ENCODE measurements at places on chromosomes 1 and 21.

- DNase-seq: no peak
Observed at GRCh38 chr1:2480236-2480985, 4.3 kb downstream of the PLCH2 start.

DNA sequence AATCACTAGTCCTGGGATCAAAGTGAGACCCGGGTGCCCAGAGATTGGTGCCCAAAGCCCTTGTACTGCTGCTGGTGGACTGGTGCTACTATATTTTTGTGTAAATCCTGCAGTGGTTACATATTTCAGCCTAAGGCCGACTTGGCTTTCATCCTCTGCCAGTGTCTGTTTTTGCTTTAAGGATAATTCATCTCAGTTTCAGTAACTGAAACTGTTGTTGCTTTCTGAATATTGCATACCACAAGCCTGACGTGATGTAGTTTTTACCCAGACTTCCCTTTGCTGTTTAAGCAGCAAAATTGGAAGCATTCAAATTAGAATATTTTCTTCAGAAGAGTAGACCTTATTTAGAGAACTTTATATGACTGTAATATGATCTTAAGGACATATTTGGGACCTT, 341.8 kb downstream of the RYR2 start:
- no peak for DNase-seq

DNA sequence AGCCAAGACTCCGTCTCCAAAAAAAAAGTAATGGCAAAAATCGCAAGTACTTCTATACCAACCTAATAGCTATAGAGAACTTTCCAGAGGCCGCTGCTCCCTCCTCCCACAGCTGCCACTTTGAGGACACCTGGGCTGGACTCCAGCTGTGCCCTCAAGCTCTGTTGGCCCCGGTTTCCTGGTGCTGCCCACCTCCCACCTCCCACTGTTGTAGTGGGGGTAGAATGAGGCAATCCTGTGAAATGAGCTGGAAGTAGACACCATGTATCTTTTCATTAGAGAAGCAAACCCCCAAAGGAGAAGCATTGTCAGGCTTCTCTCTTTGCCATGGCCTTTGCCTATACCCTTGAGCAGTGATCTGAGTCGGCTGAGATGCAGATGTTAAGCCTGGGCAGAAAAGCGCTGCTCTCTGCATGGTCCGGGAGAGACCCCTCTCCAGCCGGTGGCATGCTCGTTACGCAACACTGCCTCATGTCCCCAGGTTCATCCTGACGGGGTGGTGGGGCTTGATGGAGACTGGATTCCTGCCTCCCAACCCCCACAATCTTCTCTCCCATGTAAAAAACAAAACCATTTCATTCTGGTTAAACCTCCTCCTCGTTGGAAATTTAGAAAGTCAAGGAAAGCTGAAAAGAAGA, 39.7 kb downstream of the SIM2 start:
- no peak for DNase-seq

GRCh38 chr1:163305441-163305840, 16.3 kb upstream of the NUF2 start:
- no peak for DNase-seq

DNA sequence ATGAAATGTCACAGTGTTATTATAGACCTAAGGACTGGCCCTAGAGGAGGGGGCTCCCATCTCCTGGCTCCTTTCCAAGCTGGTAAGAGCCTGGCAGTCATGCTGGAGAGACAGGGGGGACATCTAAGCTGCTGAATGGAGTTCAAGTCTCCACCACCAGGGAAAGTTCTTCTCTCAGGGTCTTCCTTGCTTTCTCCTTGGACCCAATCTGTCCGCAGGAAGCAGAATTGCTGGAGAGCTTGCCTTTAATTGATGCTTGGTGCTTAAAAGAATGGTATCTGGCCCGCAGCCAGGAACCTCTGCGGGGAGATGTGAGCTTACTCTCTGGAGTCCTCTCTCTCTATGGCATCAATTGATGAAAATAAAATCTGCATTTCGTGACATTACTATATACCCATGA, 25.1 kb downstream of the IRF2BP2 start:
- no peak for DNase-seq

DNA sequence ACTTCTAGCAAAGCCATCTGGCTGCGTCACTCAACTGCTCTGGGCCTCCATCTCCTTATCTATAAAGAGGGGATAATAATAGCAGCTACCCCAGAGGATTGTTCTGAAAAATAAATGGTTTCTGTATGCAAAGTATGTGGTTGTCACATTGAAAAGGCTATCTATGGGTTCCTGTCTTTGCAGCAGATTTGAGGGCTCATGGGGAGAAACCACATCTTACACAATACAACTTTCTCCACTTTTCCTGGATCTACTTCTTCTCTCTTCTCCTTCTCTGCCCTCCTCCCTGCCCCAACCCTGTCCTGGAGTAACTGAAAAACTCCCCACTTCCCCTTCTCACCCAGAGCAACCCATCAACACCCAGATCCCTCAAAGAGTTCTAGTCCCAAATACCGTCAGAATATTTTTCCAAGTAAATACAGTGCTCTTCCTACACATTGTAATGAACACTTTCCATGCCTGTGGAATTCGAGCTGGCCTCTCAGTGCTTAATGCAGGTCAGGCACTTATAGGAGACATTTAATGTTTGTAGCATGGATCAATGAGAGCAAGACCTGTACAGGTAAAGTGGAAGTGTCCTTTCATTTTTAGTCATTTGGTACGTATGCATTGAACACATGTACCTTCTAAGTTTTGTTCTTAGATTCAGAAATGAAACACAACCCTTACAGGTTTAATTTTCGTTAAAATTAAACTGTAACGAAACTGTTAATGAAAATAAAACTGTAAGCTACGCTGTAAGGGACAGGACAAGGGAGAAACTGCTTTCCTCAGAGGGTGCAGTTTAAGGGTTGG, 131.9 kb downstream of the AK5 start:
- no peak for DNase-seq

DNA sequence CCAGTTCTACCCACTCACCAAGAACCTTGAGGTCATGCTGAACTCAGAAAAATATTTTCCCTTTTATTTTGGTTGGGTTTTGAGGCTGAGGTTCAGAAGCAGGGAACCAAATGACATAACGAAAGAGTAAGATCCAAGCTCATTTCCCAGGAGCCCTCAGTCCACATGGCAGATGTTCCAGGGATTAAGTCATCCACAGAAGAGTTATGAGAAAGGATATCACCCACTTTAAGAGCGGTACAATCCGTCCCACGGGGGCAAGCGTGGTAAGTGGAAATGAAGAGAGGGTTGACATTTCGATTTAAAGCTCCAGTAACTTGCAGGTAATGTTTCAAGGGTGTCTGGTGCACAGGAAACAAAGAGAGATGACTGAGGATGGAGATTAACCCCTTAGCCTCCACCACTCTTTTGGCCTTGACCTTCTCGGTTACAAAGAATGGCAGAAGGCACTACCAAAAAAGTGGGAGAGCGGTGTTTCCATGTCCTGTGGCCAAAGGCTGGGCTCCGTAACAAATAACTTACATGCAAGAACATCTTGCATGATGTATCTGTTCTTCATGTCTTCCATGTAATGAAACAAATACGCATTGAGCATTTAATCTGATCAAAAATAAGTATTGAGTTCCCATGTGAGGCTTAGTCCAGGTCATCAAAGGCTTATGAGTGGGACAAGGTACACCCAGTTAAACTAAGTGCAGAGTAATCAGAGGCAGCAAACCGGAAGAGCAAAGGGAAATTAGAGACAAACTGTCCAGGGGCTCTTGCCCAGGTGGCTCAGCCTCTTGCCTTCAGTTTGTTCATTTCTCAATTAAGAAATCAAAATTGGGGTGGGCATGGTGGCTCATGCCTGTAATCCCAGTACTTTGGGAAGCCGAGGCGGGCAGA, 241.4 kb downstream of the TOMM20 start:
- no peak for DNase-seq

DNA sequence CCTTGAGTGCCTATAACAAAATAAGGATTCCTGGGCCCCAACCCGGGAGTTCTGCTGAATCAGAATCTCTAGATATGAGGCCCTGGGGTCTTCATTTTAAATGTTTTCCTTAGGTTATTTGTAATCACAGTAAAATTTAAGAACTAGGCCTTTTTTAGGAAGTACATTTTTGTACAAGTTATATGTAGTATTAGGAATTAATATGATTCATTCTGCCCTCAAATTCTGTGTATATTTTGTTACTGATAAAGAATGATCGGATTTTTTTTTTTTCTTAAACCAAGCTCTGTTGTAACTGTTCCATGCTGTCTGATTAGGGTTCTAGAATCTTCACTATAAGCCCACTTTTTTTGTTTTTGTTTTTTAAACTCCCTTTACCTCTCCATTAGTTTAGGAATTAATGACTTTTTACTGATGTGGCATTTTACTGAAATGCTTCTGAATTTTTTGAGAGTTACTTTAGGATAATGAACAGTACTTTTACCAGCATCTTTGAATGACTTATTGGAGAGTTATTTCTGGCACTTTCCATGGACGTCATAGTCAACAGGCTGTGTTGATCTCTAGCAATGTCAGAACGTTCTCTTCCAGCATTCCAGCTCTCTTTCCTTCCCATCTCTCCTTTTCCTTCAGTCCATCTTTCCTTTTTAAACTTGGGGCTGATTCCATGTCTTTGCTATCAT, 48.3 kb downstream of the CLIC4 start:
- no peak for DNase-seq

- DNase-seq: no peak
Observed at GRCh38 chr1:97247196-97247595, 525.6 kb downstream of the PTBP2 start.

DNA sequence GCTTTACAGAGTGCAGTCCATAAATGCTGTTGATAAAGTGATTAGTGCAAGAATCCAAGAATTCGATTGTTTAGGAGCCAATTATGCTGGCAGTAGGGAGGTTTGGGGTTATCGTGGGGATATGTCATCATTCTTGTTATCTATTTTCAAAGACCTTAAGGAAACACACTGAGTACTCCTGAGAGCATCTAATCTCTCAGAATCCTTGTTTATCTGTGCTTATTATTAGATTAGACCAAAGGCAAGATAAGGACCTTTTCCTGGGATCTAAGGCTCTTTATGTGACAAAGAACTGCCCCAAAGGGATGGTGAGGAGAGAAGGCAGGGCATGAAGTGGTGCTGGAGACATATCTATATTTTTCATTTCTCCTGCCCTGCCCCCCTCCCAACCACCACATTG, 139.1 kb downstream of the TSEN15 start:
- DNase-seq: no peak

DNA sequence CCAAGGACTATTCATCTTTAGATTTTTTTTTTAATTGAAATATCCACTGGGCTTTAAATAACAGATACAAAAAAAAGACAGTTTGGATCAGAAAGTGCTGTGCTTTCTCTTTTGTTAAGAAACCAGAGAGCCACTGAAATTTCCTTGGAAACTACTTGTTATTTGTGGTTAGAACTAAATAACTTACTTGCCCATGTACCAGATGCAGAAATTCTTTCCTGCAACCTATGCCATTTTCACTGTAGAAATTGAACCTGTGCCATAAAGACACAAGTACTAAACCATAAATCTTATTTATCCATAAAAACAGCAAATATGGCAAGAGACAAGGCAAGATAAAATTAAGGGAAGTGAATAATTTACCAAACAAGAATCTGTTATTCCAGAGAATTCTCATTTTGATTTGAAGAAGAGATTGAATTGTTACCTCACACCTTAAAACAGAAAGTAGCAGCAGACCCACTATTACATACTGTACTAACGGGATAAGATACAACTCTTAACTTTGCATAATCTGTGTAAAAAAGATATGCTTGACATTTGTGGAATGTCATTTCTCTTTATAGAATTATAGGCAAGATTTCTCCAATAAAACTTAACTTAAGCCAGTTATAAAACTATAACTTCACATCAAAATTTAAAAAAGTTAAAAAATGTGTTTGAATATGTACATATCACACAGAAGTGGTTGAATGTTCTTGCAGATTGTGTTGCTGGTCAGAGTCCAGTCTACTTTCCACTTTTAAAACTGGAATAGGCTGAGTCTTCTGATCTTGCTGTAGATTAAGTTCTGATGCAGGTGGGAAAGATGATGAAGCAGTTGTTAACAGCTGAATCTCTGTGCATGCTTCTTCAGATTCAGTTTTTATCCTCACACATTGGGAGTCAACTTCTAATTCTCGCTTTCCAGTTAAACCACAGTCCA, 6.3 kb upstream of the PHTF1 start:
- no peak for DNase-seq

DNA sequence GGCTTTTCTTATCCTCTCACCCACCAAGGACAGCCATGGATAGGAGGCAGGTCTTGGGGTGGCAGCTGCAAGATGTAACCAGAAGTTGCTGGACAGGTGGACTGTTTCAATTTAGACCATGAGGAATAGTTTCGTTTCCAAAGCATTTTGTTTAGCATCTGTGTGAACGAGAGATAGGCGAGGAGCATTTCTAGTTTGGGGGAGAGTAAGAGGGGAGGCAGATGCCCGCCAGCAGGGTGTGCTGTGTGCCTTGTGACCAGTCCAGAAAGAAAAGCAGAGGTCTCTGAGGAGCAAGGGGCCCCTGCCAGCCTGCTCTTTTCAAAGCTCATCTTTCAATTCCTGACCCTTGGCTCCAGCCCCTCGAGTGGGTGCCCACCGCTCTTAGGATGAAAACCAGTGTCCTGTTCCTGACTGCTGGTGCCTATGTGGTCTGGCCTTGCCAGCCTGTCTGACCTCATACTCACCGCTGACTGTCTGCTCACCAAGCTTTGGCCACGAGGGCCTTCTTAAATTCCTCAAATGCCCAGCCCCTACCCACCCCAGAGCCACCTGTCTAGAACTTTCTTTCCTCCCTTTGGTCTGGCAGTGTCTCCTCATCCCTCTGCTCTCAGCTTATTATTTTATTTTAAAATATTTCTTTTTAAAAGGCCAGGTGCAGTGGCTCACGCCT, 8.5 kb downstream of the SERINC2 start:
- DNase-seq: no peak

DNA sequence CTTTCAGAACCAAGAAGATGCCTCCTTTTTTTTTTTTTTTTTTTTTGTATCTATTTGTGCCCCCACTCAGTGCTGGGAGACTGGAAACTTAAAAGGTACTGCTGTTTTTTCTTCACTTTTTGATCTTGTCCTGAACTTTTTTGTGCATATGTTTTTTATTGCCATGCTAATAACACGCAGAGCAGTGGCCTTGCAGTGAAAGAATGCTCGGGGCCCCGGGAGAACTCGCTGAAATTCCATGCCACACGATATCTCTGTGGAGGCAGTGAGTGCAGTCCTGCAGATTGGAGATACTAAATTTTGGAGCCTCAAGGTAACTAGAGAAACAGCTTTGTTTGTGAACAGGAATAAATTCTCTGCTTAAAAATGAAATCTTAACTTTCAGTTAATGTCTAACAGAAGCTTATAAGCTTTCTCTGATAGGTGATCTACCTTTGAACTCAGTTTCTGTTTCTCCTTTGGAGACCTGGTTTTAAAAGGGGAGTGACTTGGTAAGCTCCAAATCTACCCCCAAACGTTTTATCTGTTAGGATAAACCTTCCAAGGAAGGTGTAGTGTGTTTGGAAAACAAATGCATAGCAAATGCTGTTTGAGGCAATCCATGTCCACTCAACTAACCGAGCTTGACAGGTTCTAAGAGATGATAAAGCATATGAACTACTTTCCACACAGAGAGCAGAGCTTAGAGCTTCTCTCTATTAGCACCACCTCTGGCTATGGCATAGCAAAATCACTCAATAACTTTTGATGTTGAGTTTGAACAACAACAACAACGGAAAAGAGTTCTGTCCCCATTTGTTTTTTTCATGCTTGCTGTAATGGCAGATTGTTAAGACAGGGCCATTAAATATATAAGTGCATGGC, 113.7 kb upstream of the PLXNA2 start:
- no peak for DNase-seq
